ENCODE measurements at places on chromosomes 4 and X. TPM values are rescaled to one million over a fixed set of nuclear protein-coding genes. Genes with fewer than 3 reads are reported as not detected.

- DNase-seq = no peak
Observed at GRCh38 chr4:48064349-48064748, 47.8 kb downstream of the NIPAL1 start.

DNA sequence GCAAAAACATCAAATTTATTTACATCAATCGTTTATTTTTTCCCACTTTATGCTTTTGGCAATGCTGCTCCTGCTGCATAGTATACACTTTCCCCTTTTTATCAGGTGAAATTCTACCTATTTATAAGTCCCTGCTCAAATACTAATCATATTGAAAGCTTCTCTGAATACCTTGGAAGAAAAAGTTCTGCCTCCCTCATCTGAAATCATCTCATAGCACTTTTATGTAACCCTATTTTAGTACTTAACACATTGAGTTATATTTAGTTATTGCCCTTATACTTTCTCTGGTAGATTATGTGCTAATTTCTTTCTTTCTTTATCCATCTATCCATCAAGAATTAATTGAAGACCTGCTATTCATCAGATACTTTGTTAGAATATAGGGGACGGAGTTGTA lies 1.1 kb upstream of the WDR17 start:
- no peak for DNase-seq

DNA sequence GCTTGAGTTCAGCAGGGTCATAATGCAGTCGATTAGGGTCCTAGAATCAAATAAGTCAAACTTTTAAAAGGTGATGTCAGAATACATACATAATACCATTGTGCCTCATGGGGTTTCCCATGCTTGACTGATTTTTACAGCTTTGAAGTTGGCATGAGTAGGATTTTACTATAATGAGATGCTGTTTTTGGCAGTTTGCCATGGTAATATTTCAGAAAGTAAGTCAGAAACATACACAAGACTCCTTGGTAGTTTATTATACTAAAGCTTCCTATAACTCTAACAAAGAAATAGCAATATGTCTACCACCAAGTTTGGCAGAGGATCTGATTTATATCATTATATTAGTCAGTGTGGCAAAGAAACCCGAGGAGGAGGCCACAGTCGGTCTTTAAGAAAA lies 45.2 kb downstream of the PHKA2 start:
- DNase-seq = no peak

DNA sequence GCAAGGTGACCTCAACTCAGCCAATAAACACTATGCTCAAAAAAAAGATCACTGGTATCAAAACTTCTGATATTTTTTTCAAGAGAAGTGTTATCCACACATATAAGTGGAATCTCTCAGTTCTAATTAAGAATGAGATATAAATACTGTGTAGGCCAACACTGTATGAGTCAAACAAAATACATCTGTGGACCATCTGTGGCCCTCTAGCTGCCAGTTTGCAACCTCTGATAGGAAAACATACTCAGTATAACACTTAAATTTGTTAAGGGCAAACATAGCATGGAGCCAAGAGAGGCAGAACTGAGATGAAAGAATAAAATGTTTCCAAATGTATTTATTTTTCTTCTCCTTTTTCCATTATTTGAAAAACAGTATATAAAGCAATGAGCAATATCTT lies 377.3 kb downstream of the ARAP2 start:
- no peak for DNase-seq

DNA sequence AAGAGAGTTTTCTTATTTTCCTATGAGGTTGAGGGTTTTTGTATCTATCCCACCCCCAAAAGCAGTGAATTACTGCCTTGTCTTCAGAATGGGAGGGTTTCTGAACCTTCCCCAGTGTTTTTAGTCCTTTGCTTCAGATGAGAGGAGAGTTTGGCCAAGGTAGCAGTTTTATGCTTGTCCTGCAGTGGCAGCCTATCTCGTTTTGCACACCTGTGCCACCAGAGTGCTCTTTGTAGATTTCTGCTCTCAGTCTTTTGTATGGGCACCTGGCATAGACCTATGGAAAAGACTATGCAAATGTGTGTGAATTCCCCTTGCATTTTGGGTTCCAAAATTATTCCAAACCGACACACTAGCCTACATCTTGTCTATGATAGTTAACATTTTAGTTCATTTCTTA lies 5.8 kb downstream of the TBC1D19 start:
- no peak for DNase-seq

DNA sequence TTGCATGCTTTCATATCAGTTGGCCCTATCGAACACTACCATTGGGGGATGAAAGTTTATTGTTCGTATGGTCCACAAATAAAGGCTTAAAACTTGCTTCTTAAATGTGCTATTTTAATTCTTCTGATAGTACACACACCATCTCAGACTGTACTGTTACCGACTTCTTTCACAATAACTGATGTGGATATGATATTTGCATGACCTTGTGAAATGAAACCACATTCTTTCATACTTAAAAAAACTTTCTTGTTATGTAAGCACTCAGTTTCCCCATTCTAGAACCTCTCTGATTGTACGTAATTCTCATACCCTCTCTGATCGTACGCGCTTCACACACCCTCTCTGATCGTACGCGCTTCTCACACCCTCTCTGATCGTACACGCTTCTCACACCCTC lies 12.0 kb upstream of the WDR19 start:
- no peak for DNase-seq

- no peak for DNase-seq
Observed at GRCh38 chr4:38172078-38172477, 211.9 kb downstream of the PTTG2 start.

- no peak for DNase-seq
Observed at GRCh38 chr4:82811838-82812341, 13.3 kb upstream of the SCD5 start.

- no peak for DNase-seq
Observed at GRCh38 chrX:9378980-9379696, 85.7 kb upstream of the TBL1X start.

- no peak for DNase-seq
Observed at GRCh38 chrX:6184900-6185515, 43.7 kb downstream of the NLGN4X start.

DNA sequence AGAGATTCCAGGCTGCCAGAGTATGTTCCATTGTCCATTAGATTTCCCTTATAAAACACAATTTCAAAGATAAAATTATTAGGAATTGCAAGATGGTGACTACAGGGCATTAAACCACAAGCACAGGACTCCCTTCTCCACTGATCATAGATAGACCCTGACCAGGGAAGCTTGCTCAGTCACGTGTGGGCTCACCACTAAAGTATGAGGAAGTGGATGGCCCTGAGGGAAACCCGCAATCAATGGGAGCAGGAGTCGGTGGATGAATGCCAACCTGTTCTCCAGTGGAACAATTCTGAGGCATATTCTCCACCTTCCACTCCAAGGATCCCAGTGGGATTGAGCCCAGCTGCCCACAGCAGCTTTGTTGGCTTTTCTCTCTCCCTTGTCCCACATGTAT lies 515.7 kb downstream of the BCOR start:
- no peak for DNase-seq

DNA sequence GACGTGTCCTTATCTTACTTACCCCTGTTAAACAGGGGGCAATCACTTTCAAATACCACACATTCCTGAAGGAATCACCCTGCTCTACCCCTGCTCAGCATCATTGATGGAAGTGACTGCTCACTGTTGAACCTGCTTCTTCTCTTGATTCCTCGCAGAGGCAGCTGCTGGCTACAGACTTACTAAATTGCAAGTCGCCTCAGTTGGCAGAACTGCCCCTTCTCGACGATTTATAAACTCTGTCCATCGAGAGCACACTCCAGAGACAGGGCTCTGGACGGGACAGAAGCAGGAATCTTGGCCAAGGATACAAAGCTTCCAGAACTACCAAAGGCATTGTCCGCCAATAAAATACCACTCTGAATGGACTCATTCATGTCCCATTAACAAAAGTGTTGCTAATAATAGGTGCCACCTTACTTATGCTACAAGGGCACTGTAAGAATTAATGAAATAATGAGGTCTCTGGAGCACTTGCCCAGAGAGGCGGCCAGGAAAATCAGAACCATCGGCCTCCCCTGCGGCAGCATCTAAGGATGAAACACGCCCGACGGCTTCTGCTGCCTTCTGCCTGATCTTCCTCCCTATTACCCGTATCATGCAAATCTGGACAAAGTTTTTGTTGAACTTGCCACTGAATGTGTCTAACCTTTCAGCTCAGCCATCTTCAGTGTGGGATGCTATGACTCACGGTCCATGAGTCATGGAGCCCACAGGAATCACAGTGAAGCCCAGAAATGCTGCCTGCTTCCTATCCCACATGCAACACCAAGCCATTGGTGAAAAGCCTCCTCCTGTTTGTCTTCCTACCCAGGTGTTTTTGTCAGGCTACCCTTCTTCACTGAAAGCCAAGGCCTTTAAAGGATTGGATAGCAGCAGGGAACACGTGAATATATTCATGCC lies 164.9 kb downstream of the MAML3 start:
- DNase-seq = no peak

GRCh38 chr4:1035510-1035909 lies 24.1 kb downstream of the FGFRL1 start:
- DNase-seq = no peak

DNA sequence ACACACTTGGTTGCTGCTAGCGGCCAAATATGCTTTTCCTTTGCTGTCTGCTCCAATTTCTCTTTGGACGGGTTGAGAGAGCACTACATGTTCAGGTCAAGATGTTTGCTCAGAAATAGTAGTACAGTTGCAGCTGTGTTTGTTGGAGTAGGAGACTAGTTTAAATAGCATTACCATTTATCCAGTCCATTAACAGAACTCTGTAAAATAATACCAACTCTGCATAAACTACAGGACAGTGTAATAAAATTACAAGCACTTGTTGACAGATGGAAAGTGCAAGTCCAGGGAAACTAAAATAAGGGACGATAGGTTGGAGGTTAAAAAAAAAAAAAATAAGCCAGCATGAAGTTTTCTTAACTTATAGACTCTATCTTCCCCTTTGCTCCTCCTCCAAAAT lies 20.2 kb downstream of the SLIT2 start:
- no peak for DNase-seq

DNA sequence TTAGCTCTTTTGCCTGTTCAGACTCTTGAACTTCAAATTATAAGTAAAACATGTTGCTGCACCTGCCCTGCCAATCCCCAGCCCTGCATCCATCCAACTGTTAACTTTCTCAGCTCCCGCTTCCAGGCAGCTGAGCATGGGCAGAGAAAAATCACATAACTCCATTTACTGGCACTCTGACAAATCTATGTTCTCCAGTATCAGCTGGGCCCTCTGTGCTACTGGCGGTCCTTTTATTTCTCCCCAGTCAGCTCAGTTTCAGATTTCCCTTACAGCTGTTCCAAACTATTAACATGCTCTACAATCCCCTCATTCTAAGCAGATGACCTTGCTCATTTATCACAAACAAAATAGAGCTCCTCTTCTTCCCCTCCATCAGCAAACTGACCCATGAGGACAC lies 240.4 kb upstream of the TET2 start:
- DNase-seq = no peak

- DNase-seq = no peak
Observed at GRCh38 chrX:44043496-44043895, 70.3 kb upstream of the NDP start.

GRCh38 chr4:83281307-83281706 lies 3.3 kb downstream of the COQ2 start:
- DNase-seq = no peak

GRCh38 chr4:4637710-4638109 lies 95.9 kb upstream of the STX18 start:
- DNase-seq = no peak

- DNase-seq = no peak
Observed at GRCh38 chr4:79757600-79757999, 315.4 kb downstream of the ANTXR2 start.

DNA sequence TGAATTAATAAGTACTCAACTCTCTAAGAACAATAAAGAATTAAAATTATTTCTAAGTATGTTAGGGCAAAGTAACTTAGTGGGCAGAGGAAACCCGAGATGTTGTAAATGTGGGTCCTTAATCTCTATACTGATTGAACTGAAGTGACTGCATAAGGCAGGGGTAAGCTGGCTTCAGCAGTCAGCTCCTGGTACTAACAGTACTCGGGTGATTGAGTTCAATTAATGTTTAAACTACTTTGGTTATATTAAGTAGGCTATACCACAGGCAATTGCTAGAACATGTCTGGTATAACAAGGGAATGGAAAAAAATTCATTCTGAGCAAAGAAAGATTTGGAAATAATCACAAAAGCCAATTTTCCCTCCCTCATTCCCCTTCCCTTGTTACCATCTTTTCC lies 90.7 kb downstream of the LNX1 start:
- no peak for DNase-seq

DNA sequence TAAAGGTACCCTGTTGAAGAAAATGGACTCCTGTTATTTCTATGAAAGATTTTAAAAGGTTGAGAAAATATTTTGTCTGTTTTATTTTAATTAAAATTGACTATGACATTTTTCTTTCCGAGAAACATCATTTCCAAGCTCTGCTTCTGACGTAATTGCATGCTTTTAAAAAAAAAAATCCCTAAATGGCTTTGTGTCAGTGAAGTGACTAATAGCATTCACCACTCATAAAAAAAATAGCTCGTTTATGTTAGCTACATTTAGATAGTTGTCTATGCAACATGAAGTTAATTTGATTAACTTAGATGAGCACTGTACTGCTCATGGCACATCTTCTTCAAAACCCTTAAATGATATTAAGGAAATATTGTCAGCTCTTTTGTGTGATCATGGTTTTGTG lies 105.1 kb upstream of the KLHL13 start:
- DNase-seq = no peak

DNA sequence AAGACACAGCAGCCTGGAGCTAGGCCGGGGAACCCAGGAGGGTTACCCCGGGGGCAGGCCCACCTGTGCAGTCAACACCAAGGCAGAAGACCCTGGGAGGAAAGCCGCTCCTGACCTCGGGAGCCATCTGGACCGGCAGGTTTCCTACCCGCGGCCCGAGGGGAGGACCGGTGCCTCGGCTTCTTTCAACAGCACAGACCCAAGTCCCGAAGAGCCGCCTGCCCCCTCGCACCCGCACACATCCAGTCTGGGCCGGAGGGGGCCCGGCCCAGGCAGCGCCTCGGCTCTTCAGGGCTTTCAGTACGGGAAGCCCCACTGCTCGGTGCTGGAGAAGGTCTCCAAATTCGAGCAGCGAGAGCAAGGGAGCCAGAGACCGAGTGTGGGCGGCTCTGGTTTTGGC lies 157.8 kb downstream of the SOWAHB start:
- no peak for DNase-seq

The PIGA gene
- total RNA-seq = 119 TPM

The ACE2 gene
- total RNA-seq = not detected

The SPINK2 gene
- 2.0 TPM for total RNA-seq

The OTC gene
- total RNA-seq = not detected

The CCDC158 gene
- total RNA-seq = not detected

The TRIM2 gene
- total RNA-seq = 3.8 TPM

The NOX1 gene
- total RNA-seq = not detected

The GPC3 gene
- total RNA-seq = 0.44 TPM

The DTHD1 gene
- total RNA-seq = 3.3 TPM

The ALB gene
- total RNA-seq = not detected

The MAGEA11 gene
- total RNA-seq = not detected

The TMSB15C gene
- 3.8 TPM for total RNA-seq

The ABLIM2 gene
- 2.0 TPM for total RNA-seq

The UPF3B gene
- 10.5 TPM for total RNA-seq
